RPMI8226 (cell line): ENCODE measurements at places on chromosomes 6 and 20.

- DNase-seq, result no peak
These were observed 1.3 kb downstream of the LY6G6C start for GRCh38 chr6:31720196-31720770.

DNA sequence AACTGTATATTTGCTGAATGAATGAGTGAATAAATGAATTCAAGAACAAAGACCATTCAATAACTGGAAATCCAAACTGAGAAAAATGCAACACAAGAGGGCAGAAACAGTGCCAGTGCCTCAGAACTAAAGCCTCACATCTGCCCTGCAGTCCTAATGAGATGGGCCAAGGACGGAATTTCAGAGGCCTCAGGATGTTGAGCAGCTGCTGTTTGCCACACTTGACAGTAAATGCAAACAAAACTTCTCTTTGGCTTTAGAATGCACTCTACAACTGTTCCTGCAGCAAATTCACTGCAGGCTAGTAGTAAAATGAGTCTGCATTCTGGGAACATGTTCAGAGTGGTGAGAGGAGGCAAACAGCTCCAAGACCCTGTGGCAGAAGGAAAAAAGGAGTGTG, 177.6 kb upstream of the LRFN2 start:
- no peak for DNase-seq

GRCh38 chr20:23232219-23232581, 118.4 kb upstream of the NXT1 start:
- DNase-seq, result no peak

GRCh38 chr20:32681175-32682084, 7.7 kb upstream of the C20orf203 start:
- DNase-seq, result peak; percentile 92

- no peak for DNase-seq
These were observed 10.4 kb downstream of the SRXN1 start for GRCh38 chr20:642398-643174.

GRCh38 chr6:45741437-45742171, 274.1 kb downstream of the CLIC5 start:
- peak; percentile 61 for DNase-seq

DNA sequence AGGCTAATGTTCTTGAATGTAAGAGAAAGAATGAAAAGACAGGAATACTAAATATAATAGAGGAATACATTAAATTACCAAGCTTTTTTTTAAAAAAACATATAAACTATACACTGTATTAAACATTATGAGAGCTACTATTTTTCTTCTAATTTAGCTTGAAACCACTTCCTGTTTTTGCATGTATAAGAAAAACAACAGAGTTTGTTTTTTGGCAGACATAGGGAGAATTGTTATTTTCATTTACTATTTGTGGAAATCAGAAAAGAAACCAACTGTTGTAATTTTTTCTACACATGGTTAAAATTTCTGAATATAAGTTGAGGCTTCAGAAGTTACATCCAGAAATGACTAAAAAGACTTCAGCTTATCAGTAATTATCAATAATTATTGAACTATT, 991.8 kb upstream of the GJE1 start:
- no peak for DNase-seq

GRCh38 chr20:38805958-38806854, 709 bp downstream of the PPP1R16B start:
- no peak for DNase-seq

- no peak for DNase-seq
These were observed 15.0 kb downstream of the ELOVL5 start for GRCh38 chr6:53333439-53334408.

GRCh38 chr20:56433221-56433879, 21.3 kb downstream of the CASS4 start:
- DNase-seq, result no peak

GRCh38 chr6:190596-191395, 101.5 kb upstream of the DUSP22 start:
- peak; percentile 78 for DNase-seq

DNA sequence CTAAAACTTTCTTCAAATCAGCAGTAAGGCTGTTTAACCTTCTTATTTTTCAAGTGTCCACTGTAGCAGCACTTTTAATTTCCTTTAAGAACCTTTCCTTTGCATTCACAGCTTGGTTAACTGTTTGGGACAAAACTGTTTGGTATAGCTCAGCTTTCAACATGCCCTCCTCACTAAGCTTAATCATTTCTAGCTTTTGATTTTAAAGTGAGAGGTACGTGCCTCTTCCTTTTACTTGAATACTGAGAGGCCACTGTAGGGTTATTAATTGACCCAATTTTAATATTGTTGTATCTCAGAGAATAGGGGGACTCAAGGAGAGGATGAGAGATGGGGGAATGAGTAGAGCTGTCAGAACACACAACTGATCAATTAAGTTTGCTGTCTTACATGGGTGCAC, 129.5 kb upstream of the MMS22L start:
- DNase-seq, result no peak

- DNase-seq, result no peak
These were observed 92.4 kb upstream of the TMEM170B start for GRCh38 chr6:11445146-11445545.

DNA sequence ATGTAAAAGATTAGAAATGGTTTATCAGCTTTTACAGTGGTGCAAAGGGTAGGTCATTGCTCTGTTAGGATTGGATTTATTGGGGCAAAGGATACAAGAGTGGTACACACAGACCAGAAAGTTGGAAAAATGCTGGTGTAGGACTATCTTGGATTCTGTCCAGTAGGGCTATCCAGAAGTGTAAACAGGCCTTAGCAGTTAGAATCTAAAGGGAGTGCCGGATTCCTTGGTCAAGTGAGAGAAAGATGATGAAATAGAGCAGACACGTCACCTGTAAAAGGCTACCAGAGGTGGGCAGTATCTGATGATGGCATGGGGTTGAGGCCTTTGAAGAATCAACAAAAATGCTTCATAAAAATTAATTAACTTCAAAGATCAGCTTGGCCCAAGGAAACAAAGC, 975.9 kb downstream of the KIF16B start:
- no peak for DNase-seq

GRCh38 chr6:136108361-136108945, 141.7 kb downstream of the MTFR2 start:
- DNase-seq, result no peak

DNA sequence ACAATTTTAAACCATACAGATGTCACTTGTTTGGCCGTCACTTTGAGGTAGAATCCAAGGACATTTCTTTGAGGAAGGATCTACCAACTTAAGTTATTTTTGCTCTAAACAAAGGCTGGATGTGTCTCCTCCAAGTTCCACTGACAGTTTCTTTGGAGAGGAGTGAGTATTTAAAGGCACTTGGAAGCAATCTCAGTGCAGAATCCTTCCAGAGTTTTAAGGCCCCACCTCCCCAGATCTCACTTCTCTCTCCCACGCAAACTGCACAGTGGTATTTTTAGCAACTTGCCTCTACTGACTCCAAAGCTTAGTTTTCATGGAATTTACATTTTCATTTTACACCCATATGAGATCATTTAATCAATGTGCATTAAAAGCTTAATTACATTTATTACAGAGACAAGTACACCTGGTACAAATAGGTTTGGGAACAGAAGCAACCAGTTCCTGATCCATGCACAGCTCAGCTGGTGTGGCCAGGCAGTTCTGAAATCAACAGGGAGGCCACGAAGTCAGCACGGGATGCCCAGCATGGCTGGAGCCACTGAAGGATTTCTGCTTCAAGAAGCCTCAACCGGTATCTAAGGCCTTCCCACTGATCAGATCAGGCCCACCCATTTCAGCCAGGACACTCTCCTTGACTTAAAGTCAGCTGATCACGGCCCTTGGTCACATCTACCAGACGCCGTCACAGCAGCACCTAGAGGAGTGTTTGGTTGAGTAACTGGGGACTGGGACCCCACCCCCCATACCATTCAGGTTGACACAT, 109.8 kb downstream of the SYCP2 start:
- DNase-seq, result no peak
